ENCODE measurements at places on chromosomes 4 and X.

GRCh38 chr4:1218634-1219565 is 30.0 kb downstream of the CTBP1 start:
- no peak for DNase-seq

DNA sequence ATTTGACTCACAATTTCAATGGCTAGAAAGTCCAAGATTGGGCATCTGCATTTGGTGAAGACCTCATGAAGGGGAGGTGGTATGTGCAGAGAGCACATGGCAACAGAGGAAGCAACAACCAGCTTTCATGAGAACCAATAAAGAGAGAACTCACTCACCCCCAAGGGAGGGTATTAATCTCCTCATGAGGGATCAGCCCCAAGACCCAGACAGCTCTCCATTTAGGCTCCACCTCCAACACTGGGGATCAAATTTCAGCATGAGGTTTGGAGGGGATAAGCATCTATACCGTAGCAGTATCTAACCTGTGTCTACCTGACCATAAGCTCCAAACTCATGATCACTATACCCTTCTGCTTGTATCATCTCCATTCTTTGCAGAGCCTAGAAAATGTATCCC is 9.3 kb upstream of the TBC1D19 start:
- no peak for DNase-seq

- DNase-seq, result no peak
These were observed 2.2 kb downstream of the TRMT44 start for GRCh38 chr4:8442596-8443358.

DNA sequence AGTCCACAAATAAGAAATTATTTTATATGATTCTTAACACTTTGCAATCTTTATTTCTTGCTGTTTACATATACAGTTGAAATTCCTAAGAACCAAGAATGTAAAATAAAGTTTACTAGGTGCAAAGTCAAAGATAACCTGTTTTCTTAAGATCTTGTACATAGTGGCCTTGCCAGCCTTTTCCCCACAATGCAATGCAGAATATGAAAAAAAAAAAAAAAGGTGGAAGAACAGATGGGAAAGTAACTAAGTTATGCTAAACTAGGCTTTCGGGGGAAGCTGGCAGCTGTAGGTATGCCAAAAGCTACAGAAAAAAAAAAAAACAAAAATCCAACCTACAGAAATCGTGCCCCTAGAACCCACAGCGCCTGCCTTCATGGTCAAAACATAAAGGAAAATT is 1588.4 kb downstream of the STIM2 start:
- DNase-seq, result no peak

- DNase-seq, result no peak
These were observed 37.6 kb downstream of the FAM193A start for GRCh38 chr4:2574009-2574408.

- no peak for DNase-seq
These were observed 36.1 kb upstream of the HMX1 start for GRCh38 chr4:8907596-8908205.

Measured in NCI-H226 (cell line).